Activated naive CD4-positive, alpha-beta T cell treated with anti-CD3 and anti-CD28 coated beads, Interleukin-2, amount 50 U/mL, for 72 hours (primary cell): ENCODE measurements at places on chromosomes 11 and 22.
A peak's percentile ranks its signal among the peaks of the same experiment; 100 is the strongest.

- DNase-seq: no peak
These were observed 3.8 kb downstream of the PKDREJ start for GRCh38 chr22:46259374-46259773.

DNA sequence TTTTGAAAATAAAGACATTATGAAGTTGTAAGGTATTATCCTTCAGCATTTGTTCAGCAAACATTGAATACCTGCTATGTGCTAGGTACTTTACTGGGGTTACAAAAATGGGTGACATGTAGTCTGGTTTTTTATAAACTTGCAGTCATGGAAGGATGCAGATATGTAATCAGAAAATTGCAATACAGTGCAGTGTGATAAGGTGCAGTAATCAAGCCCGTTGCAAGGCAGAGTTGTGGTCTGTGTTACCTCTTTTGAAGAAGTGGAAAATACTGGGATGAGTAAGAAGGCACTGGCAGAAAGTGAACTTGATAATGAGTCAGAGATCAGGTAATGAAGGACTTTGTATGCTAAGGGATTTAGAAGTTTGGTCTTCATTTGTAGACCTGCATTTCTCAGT is 8.1 kb downstream of the FBXO7 start:
- DNase-seq: no peak

DNA sequence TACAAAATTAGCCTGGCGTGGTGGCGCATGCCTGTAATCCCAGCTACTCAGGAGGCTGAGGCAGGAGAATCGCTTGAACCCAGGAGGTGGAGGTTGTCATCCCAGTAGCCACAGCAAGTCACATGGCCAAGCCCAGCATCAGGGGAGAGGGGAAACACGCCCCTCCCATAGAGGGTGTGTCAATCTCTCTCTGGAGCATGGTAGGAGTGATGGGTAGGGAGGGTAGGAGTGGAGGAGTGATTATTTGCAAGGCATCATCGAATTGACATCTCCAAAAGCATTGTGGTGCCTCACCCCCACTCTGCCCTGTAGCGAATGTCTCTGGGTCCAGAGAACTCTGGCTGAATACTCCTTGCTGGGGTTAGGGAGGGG is 6.1 kb upstream of the SSTR3 start:
- DNase-seq: no peak

- DNase-seq: peak; percentile 34
These were observed 77.1 kb upstream of the EIF3D start for GRCh38 chr22:36606114-36606513.

GRCh38 chr11:65119670-65119995 is 2.1 kb upstream of the ZNHIT2 start:
- DNase-seq: no peak

DNA sequence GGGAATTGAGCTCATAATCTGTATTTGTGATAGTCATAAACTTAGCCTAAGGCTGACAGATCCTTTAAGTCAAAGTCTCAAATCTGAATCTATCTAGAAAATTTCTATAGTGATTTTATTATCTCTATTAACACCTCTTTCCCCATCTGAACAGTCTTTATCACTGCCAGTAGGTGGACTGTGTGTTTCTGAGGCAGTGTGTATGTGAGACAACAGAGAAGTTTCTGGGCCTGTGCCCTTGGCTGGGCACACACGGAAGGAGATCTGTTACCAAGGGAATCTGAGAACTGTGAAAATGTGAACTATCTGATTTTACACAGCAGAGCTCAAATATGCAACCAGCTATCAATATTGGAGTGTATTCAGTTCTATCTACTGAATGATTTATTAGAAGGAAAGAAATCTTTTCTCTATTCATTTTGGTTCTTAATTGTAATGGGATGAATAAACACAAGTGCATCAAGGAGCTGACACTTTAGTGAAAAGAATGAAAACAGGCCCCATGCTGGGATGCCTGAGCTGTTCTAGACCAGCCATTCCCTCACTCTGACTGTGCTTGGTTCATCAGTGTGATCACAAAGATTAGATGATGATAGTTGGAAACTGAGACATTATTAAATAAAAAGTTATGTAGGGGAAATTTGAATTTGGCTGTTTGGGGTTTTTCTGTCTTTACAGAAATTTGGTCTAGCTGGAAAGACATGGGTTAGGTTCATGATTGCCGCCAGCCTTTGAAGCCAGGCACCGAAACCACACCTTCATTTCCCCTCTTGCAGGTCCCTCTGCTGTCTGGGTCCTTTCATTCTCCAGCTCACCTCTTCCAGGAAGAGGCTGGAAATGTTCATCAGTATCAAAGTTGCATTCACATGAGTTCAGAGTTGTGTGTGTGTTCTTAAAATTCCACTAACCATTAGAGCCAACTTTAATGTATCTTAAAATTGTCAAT is 68.1 kb downstream of the LIF start:
- DNase-seq: peak; percentile 60

- DNase-seq: no peak
These were observed 115.9 kb upstream of the CCDC179 start for GRCh38 chr11:22976146-22976545.

- DNase-seq: no peak
These were observed 29.8 kb upstream of the CRTAM start for GRCh38 chr11:122808478-122808869.

DNA sequence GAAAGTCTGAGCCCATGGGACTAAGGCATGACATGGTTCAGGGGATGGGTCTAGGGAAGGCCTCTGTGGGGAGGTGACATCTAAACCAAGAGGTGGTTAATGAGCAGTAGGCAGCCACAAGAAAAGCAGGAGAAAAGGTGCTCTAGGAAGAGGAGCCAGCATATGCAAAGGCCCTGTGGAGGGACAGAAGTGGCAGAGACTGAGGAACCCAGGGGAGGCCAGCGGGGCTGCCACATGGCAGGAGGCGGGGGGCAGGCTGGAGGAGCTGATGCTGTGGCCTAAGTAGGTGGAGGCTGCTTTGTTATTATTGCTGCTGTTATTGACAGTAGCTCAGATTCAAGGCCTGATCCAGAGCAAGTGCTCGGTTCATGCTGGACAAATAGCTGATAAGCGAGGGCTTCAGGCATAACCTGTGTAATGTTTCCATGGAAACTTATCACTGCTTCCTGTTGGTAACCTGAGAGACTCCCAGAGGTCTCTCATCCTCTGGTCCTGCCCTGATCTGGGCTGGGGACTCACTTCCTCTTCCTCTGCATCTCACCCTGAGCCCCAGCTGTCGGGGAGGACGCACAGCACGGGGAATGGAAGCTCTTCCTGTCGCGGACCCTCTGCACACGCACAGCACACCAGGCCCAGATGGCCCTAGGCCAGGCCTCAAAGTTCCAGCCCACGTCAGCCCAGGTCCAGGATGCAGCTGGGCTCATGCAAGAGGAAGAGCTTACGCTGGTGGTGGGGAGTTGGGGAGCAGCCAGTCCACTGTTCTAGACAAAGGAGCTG is 75.2 kb upstream of the TP53I11 start:
- no peak for DNase-seq

- no peak for DNase-seq
These were observed 616 bp downstream of the GGT5 start for GRCh38 chr22:24244144-24244787.

GRCh38 chr22:25182131-25183110 is 17.2 kb upstream of the CRYBB3 start:
- DNase-seq: no peak

- DNase-seq: no peak
These were observed 11.7 kb upstream of the GRIK4 start for GRCh38 chr11:120499859-120500258.

GRCh38 chr11:26731084-26731456 is 9.2 kb upstream of the SLC5A12 start:
- DNase-seq: no peak

GRCh38 chr11:67277231-67277961 is 11.1 kb downstream of the GRK2 start:
- peak; percentile 89 for DNase-seq

DNA sequence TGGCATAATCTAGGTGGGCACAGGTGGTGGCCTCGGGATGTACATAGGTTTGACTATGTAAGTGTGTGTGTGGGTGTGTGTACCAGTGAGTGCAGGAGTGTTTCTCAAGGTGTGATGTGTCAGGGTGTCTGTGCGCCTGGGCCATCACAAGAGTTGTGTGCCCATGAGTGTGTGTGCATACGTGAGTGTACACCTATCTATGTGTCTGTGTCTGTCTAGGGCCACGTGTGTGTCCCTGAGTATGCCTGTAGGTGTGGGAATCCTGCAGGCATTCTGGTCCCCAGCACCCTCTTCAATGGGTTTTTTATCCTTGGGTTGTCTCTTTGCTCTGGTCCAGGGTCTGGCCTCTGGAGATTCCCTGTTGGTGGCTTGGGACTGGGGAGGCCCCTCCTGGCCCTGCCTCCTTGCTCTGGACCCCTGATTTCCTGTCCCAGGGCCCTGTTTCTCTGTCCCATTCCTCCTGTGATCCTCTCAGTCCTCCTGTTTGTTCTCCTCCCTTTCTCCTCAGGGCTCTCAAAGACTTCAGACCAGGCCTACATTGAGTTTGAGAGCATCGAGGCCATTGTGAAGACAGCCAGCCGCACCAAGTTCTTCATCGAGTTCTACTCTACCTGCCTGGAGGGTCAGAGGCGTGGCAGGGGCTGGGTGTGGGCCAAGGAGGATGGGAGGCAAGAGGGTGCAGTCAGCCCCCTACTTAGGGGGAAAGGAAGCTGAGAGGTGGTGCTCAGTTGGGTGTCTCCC is 9.4 kb downstream of the INPPL1 start:
- DNase-seq: peak; percentile 35

GRCh38 chr11:17386331-17387084 is 2.0 kb downstream of the KCNJ11 start:
- peak; percentile 58 for DNase-seq

DNA sequence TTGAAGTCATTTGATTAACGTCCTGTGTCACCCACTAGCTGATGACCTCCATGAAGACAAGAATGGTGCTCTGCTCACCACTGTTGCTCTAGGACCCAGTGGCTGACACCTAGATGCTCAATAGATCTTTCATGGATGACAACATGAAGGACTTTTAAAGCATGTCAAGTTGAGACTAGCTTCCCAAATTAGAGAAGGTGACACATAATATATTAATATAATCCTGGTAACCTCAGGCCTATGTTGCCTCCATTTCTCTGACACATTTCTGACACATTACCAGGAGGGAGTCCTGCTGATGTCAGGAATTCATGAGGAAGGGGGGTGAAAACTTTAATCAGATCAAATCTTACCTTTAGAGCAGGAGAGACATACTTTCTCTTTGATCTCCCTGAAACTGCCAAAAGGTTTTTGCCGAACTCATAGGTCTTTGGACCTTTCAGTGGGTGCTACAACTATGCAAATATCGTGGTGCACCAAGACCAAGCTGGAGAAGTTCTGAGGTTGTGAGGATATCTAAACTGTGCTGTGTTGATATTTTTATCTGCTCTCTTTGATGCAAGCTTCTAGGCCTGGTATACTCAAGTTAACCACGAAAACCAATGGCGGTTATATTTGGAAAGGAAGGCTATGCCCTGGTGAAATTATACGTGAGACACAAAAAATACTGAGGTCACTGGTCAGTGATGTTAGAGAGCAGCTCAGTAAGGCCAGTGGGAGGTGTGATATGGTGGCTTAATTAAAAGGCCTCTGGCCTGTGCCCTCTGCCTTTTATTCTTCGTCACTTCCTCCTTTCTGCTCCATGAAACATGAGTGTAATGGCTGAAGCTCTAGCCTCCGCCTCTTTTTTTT is 13.2 kb upstream of the AMPD3 start:
- peak; percentile 61 for DNase-seq

DNA sequence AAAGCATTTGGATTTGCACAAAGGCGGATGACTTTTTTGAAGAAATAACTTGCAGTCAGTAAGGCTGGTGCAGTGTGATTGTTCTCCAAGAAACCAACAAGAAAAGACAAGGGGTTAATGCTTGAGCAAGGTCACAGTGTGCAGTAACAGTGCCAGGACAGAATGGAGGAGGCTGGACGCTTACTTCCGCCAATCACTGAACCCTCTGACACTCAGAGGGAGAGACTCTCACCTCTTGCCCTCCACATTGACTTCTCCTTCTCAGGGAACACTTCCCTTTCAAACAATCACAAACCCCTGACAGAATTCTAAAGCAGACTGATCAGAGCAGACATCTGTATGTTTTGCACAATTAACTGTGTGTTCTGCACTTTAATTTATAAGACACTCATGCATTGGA is 228.4 kb downstream of the BLID start:
- no peak for DNase-seq

DNA sequence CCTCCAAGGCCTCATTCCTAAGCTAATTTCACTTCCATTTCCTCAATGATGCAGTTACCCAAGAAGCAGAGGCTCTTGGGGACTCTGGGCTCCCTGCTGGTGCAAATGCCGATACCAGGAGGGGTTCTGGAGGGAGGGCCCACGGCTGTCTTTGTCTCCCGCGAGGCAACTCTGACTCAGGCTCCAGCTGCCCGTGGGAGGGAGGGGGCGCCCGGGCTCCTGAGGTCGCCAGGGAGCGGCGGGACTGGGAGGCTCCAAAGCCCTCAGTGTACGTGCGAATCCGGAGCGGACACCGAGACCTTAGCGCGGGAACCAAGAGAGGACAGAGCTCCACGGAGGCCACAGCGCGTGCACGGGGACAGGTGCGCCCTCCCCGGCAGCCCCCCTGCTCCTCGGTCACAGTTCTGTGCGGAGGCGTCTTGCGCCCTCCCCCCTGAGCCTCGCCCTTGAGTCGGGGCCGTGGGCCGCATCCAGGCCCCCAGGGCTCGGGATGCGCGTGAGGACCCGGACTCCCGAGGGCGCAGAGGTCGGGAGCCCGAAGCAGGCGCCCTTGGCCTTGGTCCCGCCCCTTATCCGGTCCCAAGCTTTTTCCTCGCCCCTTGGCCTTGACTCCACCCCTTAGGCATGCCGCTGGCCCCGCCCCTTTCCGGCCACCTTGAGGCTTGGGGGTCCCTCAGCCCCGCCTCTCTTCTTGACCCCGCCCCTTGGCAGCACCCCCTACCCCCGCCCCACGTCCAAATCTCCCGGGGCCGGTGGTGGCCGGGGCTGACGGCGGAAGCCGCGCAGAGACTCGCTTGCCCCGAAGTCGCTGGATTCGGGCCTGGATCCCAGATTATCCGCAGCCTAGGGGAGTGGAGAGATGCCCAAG is 4.7 kb upstream of the SHISA8 start:
- DNase-seq: no peak
